ENCODE measurements at places on chromosomes 3 and 15.

DNA sequence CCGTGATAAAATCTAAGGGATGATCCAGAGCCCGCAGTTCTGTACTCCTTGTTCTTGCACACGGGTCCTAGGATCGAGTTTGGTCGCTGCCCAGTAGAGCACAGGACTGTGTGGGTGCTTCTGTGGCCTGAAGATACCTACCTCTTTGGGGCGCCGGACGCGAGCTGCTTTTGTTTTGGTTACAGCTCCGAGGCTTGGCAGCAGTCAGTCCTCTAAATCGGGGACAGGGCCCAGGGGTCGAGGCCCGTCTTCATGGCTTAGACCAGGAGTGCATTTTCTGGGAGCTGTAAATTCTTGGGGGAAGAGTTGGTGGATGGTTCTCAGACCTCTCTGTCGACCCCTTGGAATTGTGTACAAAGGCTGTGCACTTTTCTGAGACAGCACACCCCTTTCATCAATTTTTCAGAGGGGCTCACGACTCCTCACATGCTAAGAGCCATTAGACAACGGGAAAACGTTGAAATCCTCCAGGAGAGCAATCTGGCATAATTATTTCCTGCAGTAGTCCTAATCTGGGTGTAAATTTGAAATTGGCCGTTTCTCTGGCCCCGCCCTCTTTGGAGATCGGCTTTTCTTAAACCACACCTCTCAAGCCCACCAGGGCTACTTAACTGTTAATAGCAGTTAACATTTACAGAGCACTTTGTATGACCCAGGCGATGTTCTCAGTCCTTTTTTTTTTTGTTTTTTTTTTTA, 928 bp downstream of the CEP97 start:
- peak; percentile 70 for DNase-seq

GRCh38 chr15:66187271-66187670, 66.3 kb downstream of the MEGF11 start:
- DNase-seq: no peak

GRCh38 chr3:189148081-189148507, 23.7 kb upstream of the TPRG1 start:
- DNase-seq: peak; percentile 1

DNA sequence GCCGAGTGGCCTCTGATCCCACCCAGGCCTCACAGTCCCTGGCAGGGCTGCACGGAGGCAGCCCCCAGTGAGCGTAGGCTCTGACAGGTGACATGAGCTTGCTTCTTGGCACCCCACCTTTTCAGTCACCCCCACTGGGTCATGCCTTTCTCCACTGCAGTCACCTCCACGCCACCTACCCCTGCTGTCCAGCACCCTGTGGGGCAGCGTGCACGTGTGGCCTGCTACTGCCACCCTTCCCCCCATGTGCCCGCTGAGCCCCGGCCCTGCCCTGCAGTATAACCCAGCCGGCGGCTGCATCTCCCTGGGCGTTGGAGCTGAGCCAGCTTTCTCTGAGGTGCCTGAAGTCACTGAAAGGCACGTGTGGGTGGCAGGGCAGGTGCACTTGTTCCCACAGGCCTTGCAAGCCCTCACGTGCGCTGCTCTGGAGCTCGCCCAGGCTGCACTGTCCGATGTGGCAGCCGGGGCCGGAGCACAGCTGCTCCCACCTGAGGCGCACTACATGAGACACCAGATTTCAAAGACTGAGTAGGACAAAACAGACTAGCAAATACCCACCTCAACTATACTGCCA, 65.6 kb downstream of the NIPA2 start:
- DNase-seq: no peak

- DNase-seq: no peak
Measured at GRCh38 chr15:101486696-101487459, 2.6 kb downstream of the PCSK6 start.

- DNase-seq: no peak
Measured at GRCh38 chr15:78322243-78322642, 17.9 kb upstream of the CRABP1 start.

DNA sequence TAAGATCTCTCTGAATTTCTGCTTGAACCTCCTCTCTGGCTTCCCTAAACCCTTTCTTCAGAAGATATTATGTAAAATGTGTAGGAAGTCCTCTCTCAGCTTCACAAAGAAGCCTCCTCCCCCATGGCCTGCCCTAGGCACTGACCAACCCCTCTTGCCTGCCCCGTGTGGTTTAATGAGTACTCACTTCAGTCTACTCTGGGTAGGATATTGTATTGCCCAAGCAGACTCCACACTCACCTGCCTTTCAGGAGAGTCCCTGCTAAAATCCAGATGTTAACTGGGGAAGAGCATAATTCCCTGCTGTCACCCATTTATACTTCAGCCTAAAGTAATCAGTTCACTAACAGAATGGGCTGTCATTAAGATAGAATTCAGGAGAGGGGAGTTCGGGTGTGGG, 2.6 kb upstream of the AGBL1 start:
- no peak for DNase-seq

GRCh38 chr3:54621184-54621583, 306.7 kb downstream of the LRTM1 start:
- DNase-seq: no peak

DNA sequence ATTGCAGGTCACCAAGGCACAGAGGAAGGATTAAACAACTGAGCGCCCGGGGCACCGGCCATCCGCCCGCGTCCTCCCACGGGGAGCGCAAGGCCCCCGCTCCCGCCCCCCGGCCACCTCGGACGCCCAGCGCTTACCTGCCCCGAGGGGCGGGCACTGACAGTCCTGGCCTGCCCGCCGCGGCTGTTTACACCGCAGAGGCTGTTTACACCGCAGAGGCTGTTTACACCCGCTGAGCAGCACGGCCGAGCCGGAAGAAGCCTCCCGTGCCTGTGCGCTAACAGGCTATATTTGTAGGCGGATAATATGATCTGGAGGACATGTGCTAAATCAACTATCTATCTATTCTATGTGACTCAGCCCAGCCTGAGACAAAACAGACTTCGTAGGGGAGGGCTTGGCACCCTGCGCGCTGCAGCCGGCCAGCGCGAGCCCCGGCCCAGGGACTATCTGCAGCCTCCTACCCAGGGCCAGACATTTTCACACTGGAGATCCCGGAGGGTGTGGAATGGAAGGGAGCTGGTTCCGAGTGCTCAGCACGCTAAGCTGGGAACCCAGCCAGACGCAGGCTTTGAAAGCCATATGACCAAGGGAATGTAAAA, at the start of gene LRRC2:
Gene LRRC2, minus strand, starts transcription at position 263 of the 602 bp plus-strand sequence. CDS start 14,711 bp downstream, outside the sequence.
- no peak for DNase-seq

- no peak for DNase-seq
Measured at GRCh38 chr3:12803371-12803770, 6.9 kb downstream of the CAND2 start.

DNA sequence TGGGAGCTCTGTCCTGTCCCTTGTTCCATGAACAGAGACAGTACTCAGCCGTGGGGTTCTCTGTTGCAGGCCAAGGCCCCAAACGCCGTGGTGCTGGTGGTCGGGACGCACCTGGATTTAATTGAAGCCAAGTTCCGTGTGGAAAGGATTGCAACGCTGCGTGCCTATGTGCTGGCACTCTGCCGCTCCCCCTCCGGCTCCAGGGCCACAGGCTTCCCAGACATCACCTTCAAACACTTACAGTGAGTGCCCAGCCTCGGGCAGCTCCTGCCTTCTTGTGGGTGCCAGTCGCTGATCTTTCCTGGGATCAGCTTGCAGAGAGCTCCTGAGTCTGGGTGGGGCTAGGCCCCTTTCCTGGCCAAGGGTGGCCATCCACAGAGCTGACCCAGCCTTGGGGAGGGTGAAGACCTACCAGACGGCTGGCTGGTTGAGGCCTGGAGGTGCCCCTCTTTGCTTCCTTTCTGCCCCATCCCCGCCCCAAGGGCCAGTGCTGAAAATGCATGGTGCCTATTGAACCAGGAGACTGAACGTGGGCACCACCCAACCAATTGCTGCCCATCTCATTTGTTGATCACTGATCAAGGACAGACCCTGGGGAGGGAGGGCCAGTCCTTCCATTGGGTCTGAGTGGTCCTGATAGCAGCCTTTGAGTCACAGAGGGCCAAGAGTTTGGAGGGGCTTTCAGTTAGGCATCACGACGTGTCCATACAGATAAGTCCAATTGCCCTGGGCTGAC, 106.9 kb downstream of the LRRK1 start:
- DNase-seq: no peak

DNA sequence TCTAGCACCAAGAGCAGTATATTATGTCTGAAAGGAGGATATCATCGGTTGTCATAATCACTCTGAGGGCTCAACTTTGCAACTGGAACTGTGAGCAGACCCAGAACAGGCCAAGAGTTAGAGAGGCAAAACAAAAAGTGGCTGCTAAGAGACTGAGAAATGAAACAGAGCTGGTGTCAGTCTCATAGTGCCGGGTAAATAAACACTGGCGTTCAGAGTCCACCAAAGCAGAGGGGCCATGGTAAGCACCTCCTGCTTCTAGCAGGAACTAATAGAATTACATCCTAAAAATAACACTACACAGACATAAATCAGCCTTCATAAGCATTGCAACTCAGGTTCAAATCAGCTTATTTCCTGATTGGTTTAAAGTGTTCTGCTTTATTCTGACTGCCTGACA, 10.3 kb upstream of the IL12A start:
- no peak for DNase-seq

DNA sequence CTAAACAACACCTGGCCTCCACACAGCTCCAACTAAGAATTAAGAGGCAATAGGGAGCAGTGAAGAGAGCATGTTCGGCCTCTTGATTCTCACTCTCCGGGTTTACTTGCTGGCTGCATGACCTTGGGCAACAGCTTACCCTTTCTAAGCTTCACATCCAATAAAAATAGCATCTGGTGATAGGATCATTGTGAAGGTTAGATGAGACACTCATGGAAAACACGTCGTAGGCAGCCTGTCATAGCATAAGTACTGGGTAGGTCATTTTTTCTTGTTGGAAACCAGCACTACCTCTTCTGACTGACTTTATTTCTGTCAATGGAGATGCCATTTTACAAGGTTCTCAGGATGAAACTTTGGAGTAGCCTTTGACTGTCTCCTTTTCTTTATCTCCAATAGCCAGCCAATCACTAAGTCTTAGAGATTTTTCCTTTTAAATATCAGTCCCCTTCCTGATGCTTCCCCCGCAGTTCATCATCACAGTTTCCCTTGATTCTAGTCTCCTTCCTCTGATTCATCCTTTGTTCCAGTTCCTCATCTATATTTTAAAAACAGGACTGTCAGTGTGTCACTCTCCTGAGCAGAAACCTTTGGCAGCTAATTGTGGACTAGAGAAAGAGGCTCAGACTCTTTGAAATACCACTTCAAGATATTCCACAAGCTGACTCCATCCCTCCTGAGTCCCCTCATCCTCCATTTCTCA, 271.5 kb downstream of the SLC9A9 start:
- DNase-seq: no peak

- no peak for DNase-seq
Measured at GRCh38 chr15:61396235-61396919, 167.3 kb upstream of the RORA start.

GRCh38 chr3:168616915-168617314, 521.2 kb upstream of the GOLIM4 start:
- no peak for DNase-seq

- DNase-seq: no peak
Measured at GRCh38 chr3:25719321-25719720, 54.6 kb upstream of the TOP2B start.

GRCh38 chr15:29924750-29925149, 102.5 kb upstream of the TJP1 start:
- DNase-seq: no peak
